Naive B cell (primary cell): ENCODE measurements at places on chromosomes 5 and 9. TPM values are rescaled to one million over a fixed set of nuclear protein-coding genes. Genes with fewer than 3 reads are reported as not detected.

Gene MARCOL
- not detected for polyA plus RNA-seq

GRCh38 chr5:33734537-33734936 is 157.3 kb downstream of the ADAMTS12 start:
- H3K4me3 ChIP-seq, result no peak overlapping the region
- H3K27ac ChIP-seq, result no peak overlapping the region
- DNase-seq, result no peak
- H3K4me1 ChIP-seq, result no peaks in the 10 kb centered on the region
- peaks cover 7% of the 10 kb centered on the region for H3K27me3 ChIP-seq

- H3K27me3 ChIP-seq, result peaks cover 6% of the 10 kb centered on the region
- no peak overlapping the region for H3K27ac ChIP-seq
- no peak for DNase-seq
- H3K36me3 ChIP-seq, result no peaks in the 10 kb centered on the region
- no peaks in the 10 kb centered on the region for H3K4me1 ChIP-seq
- no peak overlapping the region for H3K4me3 ChIP-seq
Measured at GRCh38 chr5:107601076-107601475, 69.7 kb downstream of the EFNA5 start.

DNA sequence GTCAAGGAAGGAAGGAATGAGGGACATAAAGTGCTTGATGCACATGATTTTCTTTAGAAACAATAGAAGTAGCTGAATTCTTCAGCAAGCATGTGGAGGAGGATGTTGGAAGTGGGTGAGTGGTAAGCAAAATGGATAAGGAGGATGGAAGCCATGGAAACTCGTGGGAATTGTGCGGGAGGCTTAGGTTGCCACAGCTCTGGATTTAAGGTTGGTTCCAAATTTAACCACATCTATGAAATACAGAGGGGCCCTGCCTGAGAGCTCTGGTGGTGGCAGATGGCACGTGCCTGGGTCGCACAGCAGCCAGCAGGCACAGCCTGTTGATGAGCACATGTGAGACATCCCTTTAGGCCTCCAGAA is 284.7 kb downstream of the SMARCA2 start:
- DNase-seq, result no peak
- H3K4me1 ChIP-seq, result no peaks in the 10 kb centered on the region
- H3K4me3 ChIP-seq, result no peak overlapping the region
- no peak overlapping the region for H3K27ac ChIP-seq
- H3K27me3 ChIP-seq, result peaks cover 30% of the 10 kb centered on the region
- H3K36me3 ChIP-seq, result no peaks in the 10 kb centered on the region

GRCh38 chr5:135134691-135135381 is 100.8 kb upstream of the PITX1 start:
- DNase-seq, result no peak
- H3K4me3 ChIP-seq, result no peak overlapping the region
- no peaks in the 10 kb centered on the region for H3K36me3 ChIP-seq
- H3K4me1 ChIP-seq, result peaks cover 2% of the 10 kb centered on the region
- H3K27me3 ChIP-seq, result peaks cover 18% of the 10 kb centered on the region
- H3K27ac ChIP-seq, result no peak overlapping the region

DNA sequence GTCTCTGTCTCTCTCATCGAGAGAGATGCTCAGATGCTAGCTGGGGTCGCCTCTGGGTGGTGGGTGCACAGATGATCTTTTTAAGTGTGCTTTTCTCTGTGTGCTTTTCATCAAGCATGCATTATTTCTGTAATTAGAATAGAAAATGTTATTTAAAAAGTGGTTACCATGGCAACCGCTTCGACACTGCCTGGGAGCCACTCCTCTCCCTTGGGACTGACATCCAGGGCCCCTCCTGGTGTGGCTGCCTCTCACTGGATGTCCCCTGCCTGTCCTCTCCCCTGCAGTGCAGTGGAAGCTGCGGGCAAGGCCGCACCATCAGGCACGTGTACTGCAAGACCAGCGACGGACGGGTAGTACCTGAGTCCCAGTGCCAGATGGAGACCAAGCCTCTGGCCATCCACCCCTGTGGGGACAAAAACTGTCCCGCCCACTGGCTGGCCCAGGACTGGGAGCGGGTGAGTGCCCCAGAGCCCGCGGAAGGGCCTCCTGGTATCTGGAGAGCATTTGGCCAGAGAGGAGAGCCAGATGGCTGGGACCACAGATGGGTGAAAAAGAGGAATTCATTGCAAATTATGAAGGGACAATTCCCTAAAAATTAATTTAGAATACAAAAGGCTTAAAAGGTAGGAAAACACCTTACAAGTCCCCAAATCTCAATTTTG is 34.7 kb downstream of the ADAMTSL2 start:
- peaks cover 4% of the 10 kb centered on the region for H3K27me3 ChIP-seq
- no peaks in the 10 kb centered on the region for H3K4me1 ChIP-seq
- no peak overlapping the region for H3K4me3 ChIP-seq
- no peak overlapping the region for H3K27ac ChIP-seq
- no peak for DNase-seq

- no peak for DNase-seq
- H3K4me1 ChIP-seq, result peaks cover 44% of the 10 kb centered on the region
- no peak overlapping the region for H3K4me3 ChIP-seq
- no peak overlapping the region for H3K27ac ChIP-seq
Measured at GRCh38 chr5:151022511-151023018, 2.2 kb downstream of the GPX3 start.

DNA sequence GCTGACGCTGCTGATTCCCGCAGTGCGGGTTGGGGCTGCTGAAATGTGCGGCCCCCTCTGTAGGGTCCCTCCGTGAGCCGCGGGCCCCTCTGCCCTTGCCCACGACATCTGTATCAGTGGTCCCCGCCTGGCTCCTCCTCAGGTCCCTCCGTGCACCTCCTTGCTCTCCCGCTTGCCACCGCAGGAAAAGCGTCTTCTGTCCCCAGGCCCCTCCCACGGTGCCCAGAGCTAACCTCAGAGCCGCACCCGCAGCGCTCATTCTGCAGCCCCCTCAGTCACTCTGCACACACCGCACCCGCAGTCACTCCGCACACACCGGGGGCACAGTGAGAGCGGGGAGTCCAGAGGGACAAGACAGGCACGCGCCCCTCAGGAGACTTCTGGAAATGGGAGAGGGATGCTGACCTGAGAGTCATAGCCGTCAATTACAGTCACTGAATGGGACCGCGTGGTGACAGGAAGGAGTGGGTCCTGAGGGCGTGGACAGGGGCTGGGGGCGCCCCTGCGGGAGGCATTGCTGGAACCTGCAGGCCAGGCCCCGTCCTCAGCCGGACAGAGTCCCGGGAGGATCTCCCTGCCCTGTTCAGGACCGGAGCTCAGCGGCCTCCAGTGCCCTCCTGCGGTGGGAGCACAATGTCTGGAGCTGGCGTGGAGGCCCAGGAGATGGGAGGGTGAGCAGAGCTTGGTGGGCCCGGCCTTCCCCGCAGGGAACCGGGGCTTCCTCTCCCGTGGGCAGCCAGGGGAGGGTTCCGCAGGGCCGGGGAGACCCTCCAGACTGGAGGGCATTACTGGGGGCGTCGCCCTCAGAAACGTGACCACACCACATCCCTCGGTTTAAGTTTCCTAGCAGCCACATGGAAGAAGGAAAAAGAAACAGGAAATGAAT is 66.1 kb upstream of the CTSL start:
- no peak for DNase-seq
- no peak overlapping the region for H3K27ac ChIP-seq
- no peaks in the 10 kb centered on the region for H3K36me3 ChIP-seq
- no peak overlapping the region for H3K4me3 ChIP-seq
- H3K4me1 ChIP-seq, result no peaks in the 10 kb centered on the region

- H3K4me3 ChIP-seq, result no peak overlapping the region
- H3K27me3 ChIP-seq, result no peaks in the 10 kb centered on the region
- DNase-seq, result no peak
- H3K36me3 ChIP-seq, result peaks cover 10% of the 10 kb centered on the region
Measured at GRCh38 chr5:89703817-89704216, 705.7 kb downstream of the CETN3 start.

DNA sequence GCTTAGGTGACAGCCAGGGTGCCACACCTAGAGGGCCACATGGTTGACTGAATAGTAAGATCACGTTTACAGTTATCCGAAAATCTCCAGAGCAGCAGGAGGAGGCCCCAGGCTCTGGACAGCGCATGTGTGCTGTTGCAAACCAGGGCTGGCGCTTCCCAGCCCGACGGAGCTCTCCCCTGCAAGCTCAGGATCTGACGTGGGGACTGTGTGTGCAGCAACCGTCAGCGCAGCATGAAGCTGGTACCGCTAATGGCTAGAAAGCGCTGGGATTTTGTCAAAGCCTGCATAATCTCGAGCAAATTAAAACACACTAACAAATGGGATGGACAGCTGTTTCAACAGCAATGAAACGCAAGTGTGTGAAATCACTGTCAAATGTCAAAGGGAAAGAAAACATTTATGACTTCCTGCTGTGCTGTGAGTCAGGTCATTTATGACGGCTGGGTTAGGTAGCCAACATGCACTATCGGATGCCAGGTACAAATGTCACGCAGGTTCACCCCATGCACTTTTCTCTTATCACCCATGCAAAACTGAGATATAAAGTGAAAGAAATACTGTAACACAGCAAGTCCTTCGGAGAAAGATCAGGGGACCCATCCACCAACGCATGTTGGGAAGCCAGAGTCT is 7.5 kb downstream of the SURF4 start:
- DNase-seq, result no peak
- peaks cover 7% of the 10 kb centered on the region for H3K36me3 ChIP-seq
- no peak overlapping the region for H3K27ac ChIP-seq
- H3K4me1 ChIP-seq, result peaks cover 43% of the 10 kb centered on the region
- H3K4me3 ChIP-seq, result no peak overlapping the region
- H3K27me3 ChIP-seq, result no peaks in the 10 kb centered on the region

GRCh38 chr5:43416803-43417394 is 4.7 kb upstream of the CCL28 start:
- H3K27ac ChIP-seq, result no peak overlapping the region
- DNase-seq, result no peak
- H3K4me3 ChIP-seq, result no peak overlapping the region
- H3K4me1 ChIP-seq, result no peaks in the 10 kb centered on the region
